Diencephalon (tissue), 1 donor: ENCODE measurements at places on chromosomes 6 and 20. TPM values are rescaled to one million over a fixed set of nuclear protein-coding genes. Genes with fewer than 3 reads are reported as not detected.

Gene RALGAPA2
- 37.8 TPM for total RNA-seq

Gene C20orf141
- total RNA-seq: not detected

Gene CSTF1
- total RNA-seq: 27.2 TPM

Gene OLIG3
- total RNA-seq: 0.23 TPM

Gene NRSN1
- 31.4 TPM for total RNA-seq

Gene PNLDC1
- 0.23 TPM for total RNA-seq

Gene NHLRC1
- total RNA-seq: 4.4 TPM

Gene HFE
- 1.6 TPM for total RNA-seq

Gene PBOV1
- total RNA-seq: not detected

Gene FOXF2
- 2.3 TPM for total RNA-seq

Gene CLDN20
- total RNA-seq: not detected

Gene NKAPL
- total RNA-seq: 4.6 TPM
